ENCODE measurements at places on chromosomes 7 and 10.

DNA sequence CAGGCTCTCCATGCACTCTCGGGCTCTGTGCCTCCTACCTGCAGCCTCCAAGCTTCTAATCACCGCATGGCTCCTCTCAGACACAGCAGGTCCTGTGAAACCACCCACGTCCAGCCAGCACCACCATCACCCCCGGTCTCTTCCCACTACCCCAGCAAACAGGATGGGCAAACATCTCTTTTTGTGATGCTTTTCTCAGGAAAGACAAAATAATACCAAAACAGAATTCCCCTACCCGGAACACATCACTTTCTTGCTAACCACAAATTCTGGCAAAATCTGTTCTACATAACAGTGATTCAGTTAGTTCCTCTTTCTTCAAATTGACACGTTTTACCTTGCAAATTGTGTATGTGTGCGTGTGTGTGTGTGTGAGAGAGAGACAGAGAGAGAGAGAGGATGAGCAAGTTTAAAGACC lies 6.5 kb downstream of the SNX8 start:
- DNase-seq: no peak

DNA sequence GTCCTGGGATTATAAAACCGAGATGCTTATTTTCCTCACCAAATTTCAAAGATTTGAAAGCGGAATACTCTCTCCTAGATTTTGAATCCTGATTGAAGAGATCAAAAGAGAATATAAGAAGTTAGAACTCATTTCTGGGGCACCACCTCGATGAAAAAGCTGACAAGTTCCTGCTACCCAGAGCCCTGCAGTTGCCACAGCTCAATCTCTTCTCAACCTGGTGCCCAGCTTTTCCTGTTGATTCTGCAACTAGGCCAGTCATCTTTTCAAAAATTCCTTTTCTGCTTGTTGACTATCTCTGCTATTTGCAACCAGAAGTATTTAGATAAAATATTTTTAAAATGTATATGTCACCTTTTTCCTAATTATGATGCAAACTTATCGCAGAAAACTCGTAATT lies 45.0 kb downstream of the MTPN start:
- no peak for DNase-seq

GRCh38 chr10:85789125-85789524 lies 577.5 kb downstream of the GRID1 start:
- DNase-seq: no peak

DNA sequence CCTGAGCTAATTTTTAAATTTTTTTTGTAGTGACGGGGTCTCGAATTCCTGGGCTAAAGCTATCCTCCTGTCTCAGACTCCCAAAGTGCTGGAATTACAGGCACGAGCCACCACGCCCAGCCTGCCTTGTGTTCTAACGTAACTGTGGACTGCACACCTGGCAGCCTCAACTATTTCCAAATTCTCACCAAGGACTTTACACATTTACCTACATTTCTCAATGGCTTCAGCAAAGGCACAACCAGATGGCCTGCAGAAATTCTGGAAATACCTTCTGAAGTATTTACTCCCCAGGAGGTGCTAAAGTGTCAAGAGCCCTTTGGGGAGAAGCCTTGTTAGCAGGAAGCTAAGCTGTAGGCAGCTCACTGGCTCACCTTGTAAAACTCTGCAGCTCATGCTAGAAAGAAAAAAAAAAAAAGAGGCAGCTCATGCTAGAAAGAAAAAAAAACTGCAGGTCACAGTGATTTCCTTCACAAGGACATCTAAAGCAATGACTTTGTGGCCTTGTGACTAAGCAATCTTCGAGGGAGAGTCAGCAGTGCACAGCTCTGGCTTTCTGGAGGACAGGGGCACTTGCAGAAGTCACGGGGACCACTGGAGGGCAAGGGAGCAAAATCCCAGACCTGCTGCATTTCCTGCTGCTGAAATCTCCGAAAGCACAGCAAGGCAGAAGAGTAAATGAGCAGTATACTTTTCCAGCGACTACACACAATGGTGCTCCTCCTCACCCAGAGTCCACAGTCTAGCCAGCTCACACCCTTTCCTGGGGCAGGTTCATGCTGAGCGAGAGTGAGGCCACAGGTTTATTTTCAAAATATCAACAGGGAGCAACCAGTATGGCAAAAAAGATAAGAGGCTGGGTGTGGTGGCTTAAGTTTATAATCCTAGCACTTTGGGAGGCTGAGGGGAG lies 40.4 kb downstream of the BAIAP2L1 start:
- no peak for DNase-seq

GRCh38 chr7:106813705-106814305 lies 51.3 kb upstream of the PIK3CG start:
- no peak for DNase-seq
